ENCODE measurements at places on chromosomes 4 and X.

DNA sequence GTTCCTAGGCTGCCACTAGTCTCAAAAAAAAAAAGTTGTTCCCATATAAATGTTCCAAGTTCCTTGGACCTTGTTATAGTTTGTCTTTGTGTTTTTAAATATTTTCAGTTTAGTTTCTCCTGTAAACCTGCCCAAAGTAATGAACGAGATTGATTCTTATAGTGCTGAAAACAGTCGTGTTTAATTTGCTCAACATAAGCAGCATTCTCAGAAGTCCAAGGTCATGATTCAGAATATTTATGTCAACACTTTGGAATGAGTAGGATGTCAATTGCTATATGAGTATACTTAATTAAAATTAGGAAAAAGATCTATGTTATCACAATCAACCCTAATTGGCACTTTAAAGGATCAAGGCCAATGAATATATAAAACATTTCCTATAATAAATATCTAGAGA, 510.9 kb downstream of the PPP4R3C start:
- DNase-seq, result no peak

DNA sequence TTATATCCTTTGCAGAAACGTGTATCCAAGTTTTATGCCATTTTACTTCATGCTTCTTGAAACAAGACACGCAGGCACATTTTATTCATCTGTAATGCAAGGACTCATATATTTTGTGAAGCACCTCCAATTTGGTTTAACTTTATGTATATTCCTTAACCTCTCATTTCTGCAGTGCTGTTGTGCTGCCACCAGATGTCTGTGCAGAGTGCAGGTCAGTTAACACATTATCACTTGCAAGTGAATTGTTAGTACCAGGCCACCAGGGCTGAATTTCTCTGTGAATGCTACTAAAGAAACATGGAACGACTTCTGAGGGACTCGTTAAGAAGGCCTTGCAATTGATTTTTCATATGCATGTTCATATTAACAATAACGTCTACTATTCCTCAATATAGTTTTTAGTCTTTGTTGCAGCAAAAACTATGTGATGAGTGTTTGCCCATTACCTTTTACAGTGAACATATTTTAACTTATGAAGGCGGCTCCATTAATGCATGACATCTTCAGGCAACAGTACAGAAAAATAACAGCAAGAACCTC, 770.3 kb downstream of the NLGN4X start:
- DNase-seq, result no peak

DNA sequence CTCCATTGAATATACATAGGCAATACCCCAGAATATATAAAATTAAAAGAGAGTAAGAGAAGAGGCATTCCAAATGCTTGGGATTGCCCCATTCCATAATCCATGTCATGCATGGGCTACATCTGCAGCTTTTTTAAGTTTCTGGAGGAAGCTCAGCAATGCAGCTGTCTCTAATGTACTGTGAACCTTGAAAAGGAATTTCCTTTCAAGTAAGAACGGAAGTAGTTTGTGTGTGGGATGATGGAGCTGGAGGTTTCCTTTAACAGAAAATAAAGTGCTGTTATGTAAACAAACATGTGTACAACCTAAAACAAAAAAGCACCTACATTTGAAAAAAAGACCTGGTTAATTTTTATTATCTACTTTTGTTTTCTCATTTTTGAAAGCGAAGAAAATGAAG, 303.5 kb downstream of the BMPR1B start:
- DNase-seq, result no peak

DNA sequence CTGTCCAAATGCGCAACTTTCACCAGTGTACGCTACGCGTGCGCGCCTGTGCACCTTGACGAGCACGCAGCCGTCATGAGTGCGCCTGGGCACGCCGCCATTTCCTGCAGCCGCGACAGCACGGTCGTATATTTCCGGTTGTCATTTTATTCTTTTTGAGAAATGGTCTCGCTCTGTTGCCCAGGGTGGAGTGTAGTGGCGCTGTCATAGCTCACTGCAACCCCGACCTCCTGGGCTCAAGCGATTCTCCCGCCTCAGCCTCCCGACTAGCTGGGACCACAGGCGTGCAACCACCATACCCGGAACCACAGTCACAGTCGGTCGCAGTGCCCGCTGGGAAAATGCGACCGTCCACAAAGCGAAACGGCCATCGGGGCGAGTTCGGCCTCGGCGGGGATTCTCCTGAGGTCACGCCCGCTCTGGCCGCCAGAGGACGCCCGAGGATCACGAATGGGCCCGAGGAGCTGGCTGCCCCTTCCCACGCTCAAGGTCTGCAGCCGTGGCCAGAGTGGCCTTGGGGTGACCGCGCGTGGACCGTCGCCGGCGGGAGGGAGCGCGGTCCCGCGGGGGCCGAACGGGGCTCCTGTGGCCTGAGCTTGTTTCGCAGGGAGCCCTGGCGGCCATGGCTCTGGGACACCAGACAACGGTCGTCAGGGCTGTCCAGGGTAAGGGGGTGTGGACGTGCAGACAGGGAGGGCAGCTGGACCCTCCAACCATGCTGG, 23.7 kb upstream of the PNMA3 start:
- peak; percentile 8 for DNase-seq

DNA sequence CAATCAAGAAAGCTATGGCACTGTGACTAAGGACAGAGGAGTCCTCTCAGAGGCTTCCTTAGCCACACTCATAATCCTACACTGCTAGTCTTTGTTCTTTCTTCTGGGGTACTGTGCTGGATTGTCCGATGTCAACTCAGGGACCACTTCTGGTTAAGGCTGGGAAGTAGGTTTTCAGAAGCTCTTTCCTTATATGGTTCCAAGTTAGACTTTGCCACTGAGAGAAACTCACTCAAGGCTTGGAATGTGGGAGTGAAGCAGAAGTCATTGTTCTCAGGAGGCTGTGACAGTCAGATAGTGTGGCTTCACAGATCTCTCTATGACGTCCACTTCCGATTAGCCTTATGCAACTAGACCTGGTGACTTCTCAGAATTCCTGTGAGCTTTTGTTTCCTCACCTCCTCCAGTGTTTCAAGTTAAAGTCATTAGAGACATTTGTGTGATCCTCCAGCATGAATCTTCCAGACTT, 317.3 kb upstream of the F9 start:
- no peak for DNase-seq

DNA sequence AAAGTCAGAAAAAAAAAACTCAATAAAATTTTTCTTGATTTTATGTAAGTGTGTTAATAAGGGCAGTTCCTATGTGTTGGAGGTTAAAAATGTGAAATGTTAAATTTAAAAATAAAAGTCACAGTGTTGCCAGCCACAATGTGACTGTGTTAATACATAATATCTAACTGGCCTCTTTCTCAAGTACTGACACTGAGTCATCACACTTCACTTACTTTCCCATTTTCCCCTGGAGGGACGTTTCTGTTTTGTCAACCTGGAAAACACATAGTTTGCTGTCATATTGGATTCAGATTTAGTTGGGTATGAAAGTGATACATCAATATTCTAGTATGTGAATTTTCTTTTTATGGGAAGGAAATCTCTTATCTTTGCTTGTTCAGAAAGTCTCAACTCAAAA, 46.4 kb downstream of the ARHGEF38 start:
- no peak for DNase-seq

DNA sequence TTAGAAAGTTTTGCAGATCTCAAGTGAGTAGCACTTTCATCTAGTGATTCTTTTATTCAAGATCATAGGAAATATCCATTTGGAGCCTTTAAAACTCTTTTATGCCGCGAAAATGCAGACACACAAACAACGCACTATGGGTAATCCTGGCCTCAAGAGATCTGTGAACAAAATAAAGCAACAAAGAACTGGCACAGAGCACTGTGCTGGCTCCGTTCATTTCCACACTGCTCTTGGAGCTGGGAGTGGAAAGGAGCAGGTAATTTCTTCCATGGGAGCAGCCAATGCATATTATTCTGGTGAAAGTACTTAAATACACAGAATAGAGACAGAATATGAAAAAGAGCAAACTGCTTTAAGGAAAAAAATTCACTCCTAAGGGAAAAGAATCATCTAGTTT, 172.7 kb upstream of the FRG1 start:
- DNase-seq, result no peak

GRCh38 chr4:6162885-6163284, 37.5 kb downstream of the JAKMIP1 start:
- DNase-seq, result no peak

GRCh38 chrX:153903238-153903980, 1.1 kb upstream of the AVPR2 start:
- no peak for DNase-seq

GRCh38 chrX:3044671-3045070, 3.4 kb downstream of the ARSF start:
- no peak for DNase-seq

GRCh38 chr4:159297091-159297490, 194.2 kb downstream of the RAPGEF2 start:
- no peak for DNase-seq

DNA sequence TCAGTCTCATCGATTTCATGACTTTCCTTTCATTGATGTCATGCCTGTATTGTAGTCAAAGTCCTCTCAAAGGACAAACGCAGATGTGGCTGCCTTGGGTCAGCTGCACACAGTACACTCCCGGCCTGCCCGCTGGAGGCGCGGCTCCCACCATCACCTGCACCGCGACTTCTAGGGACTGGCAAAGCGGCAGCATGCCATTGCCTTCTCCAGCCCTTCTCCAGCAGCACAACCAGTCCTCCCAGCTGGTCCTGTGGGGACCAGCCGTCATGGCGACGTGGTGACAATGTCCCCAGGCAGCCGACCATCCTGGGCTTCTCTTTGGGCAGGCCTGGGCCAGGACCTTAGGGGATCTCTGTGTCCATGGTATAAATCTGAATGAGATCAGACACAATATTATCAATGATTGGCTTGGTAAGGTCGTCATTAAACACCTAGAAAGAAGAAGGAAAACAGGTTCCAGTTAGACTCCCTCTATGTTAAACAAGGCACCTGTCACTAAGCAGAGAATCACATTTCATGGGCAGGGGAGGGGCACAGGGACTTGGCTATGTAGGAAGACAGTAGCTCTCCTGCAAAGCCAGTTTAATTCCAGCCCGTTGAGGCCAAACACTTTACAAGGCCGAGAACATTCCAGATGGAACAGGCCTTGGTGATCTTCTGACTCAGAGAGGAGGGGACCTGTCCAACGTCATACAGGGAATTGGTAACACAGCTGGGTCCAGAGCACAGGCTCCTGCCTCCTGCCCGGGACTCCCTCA, 10.7 kb downstream of the CCNQ start:
- no peak for DNase-seq

DNA sequence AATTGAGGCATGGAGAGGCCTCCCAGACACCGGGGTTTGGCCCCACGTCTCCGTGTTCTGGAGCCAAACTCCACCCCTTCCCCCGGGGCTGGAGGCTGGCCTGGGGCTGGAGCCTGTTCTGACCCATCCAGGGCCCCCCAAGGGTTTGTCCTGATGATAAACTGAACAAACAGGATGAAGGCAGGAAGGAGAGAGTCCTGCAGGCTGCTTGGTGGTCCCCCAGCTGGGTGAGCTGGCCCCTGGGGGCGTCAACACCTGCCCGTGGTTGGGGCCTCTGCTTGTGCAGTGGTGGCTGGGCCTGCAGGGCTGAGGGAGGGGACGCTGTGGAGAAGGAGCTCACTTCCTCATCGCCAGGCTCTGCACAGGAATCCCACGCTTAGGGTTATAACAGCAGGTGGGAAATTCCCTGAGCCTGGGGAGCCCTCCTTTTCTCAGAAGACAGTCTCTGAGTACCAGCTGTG, 2.3 kb downstream of the SH3TC1 start:
- DNase-seq, result no peak

DNA sequence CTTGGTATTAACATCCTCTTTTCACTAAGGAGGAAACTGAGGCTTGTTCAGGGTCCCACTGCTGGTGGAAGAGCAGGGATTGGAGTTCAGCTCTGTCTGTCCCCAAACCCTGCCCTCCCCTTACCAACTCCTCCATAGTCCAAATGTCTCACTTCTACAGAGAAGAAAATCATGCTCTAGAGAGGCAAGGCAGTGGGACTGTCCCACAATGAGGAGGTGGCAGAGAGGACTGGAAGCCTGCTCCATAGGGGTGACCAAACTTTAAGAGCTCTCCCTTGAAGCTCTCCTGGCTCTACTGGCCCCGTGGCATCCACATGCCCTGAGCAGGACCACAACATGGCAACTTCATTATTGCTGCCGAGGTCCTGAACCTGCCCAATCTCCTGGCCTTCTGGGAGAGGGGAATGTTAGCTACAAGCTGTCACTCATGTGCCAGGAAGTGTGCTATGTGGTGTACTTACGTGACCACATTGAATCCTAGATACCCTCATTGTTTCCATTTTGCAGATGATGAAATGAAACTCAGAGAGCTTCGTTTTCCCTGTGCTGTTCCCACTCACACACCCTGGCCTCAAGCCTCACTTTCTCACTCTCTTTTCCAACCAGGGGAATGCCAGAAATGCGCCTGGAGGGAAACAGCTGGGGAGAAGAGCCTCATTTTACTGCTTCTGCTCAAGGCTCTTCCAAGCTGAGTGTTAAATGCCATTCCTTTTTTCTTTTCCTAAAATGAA, 71.5 kb downstream of the ANAPC4 start:
- DNase-seq, result no peak

DNA sequence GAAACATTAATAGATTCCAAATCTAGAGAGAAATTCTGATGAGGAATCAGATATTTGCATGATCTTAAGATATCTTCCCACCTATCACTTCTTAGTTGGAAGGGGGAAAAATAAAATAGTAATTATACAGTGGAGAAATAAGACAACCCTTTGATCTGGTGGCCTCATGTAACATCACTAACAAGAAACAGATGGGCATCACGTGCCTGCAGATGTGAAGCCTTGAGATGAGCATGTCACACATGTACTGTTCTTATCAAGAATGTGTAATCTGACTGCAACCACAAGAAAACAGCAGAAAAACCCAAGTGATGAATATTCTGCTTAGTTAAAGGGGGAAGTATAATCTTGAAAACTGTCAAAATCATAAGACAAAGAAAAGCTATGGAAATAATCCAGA, 31.4 kb upstream of the NKX6-1 start:
- no peak for DNase-seq

GRCh38 chr4:40840985-40841571, 91.3 kb downstream of the NSUN7 start:
- DNase-seq, result no peak

DNA sequence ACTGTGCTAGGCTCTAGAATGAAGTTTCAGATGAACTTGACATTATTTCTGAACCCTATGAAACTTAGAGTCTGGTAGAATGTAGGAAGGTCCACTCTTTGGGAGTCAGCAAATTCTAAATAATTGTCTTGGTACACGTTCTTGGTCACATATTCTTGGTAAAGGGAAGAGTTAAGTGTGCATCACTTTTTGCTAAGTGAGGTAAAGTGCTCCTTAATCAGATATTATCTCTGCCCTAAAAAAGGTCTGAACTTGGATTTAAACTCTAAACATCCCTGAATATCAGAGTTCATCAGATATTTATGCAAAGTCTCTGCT, 7.2 kb downstream of the OCIAD2 start:
- DNase-seq, result no peak

DNA sequence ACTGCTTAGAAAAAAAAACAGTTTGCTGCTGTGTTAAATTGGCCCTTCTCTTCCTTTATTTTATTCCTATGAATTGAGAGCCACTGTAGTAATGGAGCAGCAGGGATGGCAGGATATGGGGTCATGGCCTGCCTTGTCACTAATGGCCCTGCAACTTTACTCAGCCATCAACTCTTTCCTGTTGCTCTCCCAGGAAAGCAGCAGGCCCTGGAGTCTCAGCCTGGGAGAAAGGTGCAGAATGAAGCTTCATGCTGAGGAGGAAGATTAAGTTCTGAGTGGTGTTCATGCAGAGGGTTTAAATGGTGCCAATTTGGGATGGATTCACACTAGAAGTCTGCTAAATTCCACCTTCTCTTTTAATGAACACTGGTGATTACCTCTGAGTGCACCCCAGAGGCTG, 285.6 kb downstream of the GPAT3 start:
- no peak for DNase-seq

- no peak for DNase-seq
Observed at GRCh38 chr4:161303551-161303950, 860.2 kb downstream of the FSTL5 start.
